ENCODE measurements at places on chromosomes 7 and 10.

DNA sequence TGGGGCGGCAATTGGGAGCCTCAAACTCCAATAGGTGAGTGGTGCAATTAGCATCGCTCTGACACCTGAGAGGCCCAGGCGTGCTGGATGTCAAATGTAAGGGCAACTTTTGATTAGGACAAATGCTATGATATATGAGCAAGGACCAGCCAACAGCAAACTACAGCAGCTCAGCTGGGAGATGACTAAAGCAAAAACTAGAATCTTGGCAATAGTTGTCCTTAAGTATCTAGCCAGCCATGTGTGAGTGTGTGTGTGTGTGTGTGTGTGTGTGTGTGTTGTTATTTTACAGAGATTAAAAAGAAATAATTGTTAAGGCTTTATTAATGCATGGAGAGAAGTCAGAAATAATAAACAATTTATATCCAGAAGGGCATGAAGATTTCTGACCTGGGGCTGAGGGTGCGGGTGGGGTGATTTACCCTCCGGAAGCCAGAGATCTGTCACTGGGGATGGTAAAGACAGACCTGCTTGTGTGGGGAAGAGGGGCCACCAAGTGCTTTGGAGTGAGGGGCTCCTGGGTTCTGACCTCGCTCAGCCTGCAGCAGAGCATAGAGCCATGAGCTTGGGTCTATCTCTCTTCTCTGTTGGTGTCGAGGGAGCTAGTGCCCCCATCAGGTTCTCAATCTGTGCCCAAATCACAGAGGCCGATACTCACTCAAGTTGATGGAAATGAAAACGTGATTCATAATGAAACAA is 77.3 kb downstream of the EMX2 start:
- no peak for DNase-seq

DNA sequence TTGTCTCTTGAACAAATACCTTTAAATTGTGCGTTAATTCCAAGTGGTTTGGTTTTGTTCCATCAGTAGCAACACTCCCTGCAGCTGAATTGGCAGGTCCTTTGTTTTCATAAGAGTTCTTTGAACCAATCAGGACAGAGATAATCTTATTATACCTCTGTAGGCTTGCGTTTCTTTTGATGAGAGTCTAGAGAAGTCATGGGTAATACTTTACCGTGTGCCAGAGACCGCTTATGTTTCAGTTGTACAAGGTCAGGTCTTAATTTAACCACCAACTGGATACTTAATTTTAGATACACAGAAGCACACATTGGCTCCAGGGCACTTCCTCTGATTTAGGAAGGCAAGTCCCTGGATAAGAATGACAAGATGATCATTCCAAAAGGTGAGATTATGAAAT is at the start of gene ASB15:
Gene ASB15 (plus strand): TSS at position 292 of the 400 bp plus-strand sequence. CDS start 12,682 bp downstream, outside the sequence.
- no peak for DNase-seq

DNA sequence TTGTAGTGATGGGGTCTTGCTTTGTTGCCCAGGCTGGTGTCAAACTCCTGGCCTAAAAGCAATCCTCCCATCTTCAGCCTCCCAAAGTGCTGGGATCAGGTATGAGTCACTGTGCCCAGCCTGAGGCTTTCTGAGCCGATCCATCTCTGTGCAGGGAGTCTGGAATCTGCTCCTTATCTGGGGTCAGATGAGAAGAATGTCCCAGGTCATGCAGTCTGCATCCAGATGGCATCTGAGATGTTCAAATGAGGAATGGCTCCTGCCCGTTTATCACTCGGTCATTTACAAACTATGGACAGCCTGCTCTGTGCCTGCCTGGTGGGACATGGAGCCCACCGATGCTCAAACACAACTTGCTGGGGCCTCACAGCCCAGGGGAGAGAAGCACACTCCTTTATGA is 11.1 kb upstream of the SLC18A3 start:
- DNase-seq = no peak

DNA sequence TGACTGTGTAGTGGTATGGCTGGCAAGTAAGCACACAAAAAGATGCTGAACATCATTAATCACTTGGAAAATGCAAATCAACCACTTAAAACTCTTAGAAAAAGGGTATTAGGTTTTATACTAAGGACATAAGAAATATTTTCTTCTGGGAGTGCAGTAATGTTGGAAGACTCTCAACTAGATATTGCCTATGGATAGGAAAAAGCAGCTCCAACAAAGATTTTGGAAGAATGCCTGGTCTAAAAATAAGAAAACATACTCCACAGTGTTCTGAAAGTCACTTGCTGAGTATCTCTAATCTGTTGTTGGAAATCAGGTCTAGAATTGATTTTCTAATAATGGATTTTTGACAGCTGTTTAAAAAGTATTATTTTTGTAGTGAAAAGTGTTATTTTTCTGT is 50.8 kb upstream of the PHYHIPL start:
- DNase-seq = no peak

GRCh38 chr7:9241826-9242225 is 808.4 kb downstream of the NXPH1 start:
- DNase-seq = no peak

GRCh38 chr7:120475994-120476393 is 203.0 kb downstream of the KCND2 start:
- DNase-seq = no peak

Measured in activated T-cell treated with anti-CD3 and anti-CD28 coated beads, Interleukin-2, amount 50 U/mL, for 1 hour (primary cell).